ENCODE measurements at places on chromosomes 7 and 10.

GRCh38 chr10:129846991-129847391 lies 117.1 kb downstream of the EBF3 start:
- DNase-seq, result no peak

GRCh38 chr10:119431034-119431772 lies 111.3 kb downstream of the RGS10 start:
- no peak for DNase-seq

DNA sequence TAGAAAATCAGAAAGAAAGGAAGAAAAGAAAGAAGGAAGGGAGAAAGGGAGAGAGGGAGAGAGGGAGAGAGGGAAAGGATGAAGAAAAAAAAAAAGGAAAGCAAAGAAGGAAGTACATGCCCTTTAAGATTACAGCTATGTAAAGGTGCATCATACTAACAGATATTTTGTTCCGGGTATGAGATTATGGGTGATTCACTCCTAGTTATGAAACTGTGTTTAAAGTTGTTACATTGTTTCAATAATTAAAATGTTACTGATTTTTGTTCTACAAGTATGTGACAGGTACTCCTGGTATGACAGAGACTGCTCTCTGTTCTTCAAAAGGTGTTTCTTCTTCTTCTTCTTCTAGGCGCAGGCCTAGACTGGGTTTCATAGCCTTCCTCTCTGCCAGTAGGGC lies 808.9 kb downstream of the GRID1 start:
- no peak for DNase-seq

GRCh38 chr10:92009445-92009844 lies 85.9 kb downstream of the BTAF1 start:
- DNase-seq, result no peak

DNA sequence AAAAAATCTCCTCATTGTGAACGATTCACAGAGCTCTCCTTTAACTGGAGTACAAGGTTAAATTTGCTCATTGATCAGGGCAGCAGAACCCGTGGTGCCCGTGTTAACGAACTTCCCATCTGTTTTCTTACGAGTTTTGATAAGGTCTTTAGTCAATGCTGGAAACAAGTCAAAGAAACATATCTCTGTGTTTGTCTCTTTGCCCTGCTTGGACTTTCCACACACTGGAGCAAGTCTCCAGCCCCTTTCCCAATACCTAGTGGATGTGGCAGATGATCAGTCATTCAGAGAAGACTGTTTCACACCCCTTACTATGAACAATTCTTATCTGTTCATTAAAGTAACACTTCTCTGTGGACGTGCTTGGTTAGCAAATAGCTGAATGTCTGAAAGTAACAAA lies 121.3 kb downstream of the ARID5B start:
- DNase-seq, result no peak

DNA sequence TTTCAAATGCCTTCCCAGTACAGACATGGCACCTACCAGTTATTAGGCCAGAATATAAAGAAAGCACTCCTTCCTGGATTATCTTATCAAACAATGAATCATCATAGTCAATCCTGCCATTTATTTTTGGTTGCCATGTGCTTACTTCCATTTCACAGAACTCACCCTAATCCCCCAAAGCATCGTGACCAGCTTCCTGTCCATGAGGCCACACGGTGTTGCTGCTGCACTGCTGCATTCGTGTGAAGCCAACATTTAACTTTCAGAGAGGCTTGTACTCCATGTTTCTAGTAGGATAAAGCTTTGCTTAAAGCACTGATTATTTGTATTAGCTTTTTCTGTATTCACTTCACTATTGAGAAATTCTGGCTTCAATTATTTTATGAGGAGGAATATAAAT lies 14.4 kb downstream of the COL28A1 start:
- no peak for DNase-seq

DNA sequence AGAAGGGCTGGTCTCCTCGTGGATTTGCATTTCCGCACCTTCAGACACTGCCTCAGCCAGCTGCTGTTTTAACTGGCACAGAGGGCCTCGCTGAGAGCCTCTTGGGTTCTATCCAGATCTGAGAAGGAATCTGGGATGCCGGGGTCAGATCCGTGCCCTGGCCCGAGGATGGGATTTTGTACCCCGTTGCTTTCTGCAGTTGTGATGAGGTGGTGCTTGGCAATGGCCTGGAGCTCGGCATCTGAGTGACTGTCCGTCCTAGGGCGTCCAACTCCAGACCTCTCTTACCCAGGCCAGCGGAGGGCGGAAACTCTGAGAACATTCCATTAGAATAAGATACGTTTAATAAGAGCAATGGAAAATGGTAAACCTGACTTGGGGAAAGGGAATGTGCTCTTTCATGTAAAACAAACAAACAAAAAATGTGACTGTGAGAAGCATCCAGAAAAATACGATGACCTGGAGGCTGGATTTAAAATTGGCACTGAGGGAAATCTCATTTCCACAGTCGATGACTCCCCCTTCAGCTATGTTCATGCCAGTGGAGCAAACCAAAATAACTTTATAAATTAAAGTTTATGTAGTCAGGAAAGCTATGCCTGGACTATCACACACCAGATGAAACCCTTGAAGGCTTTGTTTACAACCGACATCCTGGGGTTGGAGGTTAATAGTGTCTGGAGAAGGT lies 39.6 kb downstream of the GRK5 start:
- DNase-seq, result no peak

DNA sequence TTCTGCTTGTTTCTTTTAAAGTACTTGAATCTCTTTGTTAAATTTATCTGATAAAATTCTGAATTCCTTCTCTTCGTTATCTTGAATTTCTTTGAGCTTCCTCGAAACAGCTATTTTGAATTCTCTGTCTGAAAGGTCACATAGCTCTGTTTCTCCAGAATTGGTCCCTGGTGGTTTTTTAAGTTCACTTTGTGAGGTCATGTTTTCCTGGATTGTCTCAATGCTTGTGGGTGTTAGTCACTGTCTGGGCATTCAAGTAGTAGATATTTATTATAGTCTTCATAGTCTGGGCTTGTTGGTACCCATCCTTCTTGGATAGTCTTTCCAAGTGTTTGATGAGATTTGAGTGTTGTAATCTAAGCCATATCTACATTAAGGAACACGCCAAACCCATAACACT lies 1060.6 kb downstream of the LRMDA start:
- no peak for DNase-seq

GRCh38 chr10:46319389-46319788 lies 32.6 kb downstream of the ANTXRL start:
- no peak for DNase-seq

DNA sequence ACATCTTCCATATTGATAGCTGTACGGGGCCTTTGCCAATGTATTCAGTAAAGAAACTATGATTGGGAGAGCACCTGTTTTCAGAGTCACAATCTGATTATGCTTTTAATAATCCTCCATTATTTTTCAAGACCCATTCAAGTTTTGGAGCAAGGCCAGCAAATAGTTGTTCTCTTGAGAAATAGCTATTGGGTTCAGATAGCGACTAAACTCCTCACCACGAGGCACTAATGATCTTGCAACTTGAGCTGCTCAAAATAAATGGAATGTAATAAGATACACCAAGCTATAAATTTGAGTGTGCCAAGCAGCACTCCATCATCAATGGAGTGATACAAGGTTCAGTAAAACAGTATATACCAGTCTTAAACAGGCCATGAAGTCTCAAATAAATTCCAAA lies 7.4 kb upstream of the MALRD1 start:
- DNase-seq, result no peak

GRCh38 chr7:142012825-142013511 lies 17.3 kb downstream of the MGAM start:
- DNase-seq, result peak; percentile 16

DNA sequence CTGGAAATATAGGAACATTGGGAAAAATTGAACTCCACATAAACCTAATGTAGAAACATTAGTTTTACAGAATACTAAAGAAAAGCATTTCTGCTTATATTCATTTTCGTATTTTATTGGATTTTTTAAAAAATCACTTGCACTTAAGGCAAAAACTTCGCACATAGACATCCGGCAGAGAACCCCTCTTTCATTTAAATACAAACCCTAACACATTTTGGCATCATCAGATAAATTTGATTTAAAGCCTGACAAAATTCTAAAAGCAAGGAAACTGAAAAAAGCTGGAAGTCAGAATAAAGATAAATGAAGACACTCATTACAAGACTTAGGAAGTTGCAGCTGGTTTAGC lies 396 bp upstream of the EXOC4 start:
- DNase-seq, result no peak

DNA sequence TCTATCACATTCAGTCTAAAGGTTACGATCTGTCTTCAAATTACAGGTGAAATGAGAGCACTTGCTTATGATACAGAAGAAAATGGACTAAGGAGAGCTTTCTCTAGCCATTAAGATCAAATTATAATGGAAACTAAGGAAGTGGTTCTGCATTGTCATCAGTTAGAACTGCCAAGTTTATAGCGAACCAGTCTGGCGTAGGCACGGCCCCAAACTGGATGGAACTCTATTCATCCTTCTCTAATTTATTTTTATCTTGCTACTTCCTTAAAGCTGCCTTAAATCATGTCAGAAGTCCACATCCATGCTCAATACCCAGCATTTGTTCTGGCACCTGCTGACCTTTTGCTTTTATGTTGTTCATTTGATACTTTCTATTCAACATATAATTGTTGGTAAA lies 63.7 kb upstream of the APBB1IP start:
- no peak for DNase-seq

DNA sequence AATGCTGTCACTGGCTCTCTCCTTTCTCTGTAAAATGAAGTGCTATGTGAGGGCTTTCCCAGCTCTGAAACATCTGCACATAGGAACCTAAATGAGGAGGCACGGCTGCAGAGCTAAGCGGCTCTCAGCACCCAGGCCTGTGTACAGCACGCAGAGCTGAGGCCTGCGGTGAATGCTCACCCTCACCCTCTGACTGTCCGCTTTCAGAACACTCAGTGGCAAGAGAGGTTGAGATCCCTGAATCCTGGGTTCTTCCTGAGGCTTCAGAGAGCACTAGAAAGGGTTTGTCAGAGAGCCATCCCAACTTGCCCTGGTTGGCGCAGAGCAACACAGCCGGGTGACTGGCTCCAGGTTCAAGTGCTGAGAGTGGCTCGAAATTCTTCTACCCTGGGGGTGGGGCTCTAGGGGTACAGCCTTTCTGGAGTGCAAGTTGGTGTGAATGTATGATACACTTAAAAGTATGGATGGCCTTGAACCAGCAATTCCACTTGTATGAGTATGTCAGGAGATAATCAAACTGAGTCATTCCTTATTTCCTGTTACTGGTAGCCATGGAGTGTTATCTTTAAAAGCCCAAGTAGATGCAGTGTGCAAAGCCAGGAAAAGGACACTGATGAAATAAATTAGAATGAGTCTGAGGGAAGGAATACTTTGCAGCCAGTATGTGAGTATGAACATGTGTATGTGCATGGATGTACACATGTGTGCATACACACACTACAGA lies 1.7 kb upstream of the CCDC201 start:
- no peak for DNase-seq

- DNase-seq, result peak; percentile 43
Measured at GRCh38 chr10:5812283-5813090, 747 bp downstream of the GDI2 start.

GRCh38 chr7:20529260-20529659 lies 86.2 kb upstream of the ABCB5 start:
- DNase-seq, result no peak

DNA sequence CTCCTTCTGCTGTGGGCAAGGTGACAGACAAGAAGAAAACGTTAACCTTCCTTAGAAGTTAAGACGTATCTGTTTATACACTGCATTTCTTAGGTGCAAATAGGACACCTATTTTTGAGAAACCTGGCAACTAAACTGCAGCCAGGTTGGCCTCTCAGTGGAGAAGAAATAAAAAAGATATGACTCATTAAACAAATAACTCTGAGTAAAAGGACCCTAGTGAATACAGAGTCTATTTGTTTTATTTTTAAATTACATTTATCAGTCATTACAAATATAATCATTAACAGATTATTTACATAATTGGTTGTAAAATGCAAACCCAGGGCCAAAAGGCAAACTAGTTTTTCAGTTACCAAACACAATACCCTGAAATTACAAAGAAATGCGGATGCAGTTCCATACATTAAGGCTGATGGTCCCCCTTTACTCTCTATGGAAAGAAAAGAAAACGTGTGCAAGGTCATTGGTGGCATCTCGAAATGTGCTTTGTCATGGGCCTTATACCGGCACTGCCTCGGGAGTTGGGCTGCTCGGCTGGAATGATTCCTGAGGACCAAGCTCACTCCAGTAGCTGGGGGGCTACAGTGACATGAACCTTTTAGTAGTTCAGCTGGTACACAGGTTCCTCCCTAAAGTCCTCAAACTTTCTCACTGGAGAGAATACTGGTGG lies 38.4 kb downstream of the ADRB1 start:
- no peak for DNase-seq

GRCh38 chr10:114822444-114823076 lies 980 bp downstream of the FHIP2A start:
- DNase-seq, result peak; percentile 46

DNA sequence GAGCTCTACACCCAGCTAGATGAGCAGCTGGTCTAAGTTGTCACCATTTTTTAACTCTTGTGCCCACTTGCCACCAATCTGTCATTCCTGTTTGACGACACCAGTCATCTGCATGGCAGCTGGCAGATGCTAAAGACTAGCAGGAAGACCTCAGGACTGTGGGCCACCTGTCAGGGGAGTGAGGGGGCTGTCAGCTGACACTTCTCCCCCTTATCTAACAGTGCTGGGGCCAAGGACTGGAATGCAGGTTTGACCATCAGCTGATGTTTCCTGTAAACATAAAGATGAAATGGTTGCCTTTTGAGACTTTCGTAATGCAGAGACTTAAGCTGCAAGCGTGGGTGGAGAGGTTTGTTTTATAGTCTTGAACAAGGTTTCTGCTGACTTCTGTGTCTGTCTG lies 93.5 kb downstream of the WNT2 start:
- no peak for DNase-seq

- DNase-seq, result no peak
Measured at GRCh38 chr7:117381362-117381761, 45.9 kb downstream of the ASZ1 start.

DNA sequence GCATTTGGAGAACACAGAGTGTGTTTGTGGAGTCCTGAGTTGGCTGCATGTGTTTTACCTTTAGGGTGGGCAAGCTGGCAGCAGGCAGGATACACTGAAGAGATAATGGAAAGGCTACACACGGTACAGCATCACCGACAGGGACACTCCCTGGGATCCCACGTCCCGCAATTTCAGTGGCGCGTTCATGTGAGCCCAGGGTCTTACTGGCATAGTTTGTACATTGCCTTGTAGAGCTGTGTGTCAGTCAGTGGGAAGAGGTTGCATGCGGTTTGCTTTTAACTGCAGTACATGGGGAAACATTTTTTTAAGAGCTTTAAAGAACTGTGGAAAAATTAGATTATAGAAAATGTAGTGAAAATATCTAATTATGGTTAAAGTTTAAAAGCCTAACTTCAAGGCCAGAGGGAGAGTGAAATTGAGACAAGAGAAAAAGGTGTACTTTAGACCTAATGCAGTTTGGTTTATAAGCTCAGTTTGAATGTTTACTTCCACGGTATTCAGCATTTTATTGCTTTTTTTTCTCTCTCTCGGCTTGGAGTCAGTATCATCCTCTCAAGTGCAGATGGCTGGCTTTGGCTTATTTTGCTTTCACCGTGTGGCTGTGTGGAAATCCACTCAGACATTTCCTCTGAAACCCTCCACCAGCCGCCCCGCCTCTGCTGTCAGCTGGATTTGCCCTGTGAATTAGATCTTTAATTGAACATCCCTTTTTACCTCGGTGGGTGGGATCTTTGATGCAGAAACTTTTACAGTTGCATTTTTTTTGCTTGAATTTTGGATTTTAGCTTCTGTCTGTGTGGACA lies 364.2 kb upstream of the COBL start:
- no peak for DNase-seq

Data from HEK293T (cell line).